Progenitor cell of endocrine pancreas (in vitro differentiated cells): ENCODE measurements at places on chromosomes 11 and 22.
A peak's percentile ranks its signal among the peaks of the same experiment; 100 is the strongest.

GRCh38 chr11:133082841-133083488 lies 449.3 kb downstream of the OPCML start:
- peak; percentile 90 for DNase-seq

- peak; percentile 91 for DNase-seq
Observed at GRCh38 chr22:39388261-39389011, 11.1 kb upstream of the TAB1 start.

GRCh38 chr11:134453441-134453840 lies 41.4 kb upstream of the B3GAT1 start:
- no peak for DNase-seq

DNA sequence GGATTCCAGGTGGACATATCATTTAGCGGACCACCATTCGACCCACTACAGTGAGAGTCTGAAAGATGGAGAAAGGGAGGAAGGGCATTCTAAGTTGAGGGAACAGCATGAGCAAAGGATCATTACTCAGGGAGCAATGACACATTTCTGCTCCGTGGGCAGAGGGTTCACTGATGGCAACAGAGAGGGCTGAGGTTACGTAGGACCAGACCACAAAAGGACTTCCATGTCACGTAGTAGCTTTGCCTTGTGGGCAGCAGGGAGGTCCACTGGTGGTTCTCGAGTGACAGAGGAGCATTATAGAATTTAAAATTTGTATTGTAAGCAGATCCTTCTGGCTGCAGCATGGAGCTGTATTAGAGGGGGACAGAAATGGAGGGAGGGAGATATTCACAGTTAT lies 109.7 kb upstream of the NAV2 start:
- no peak for DNase-seq

- DNase-seq: no peak
Observed at GRCh38 chr11:25776238-25776637, 555.7 kb upstream of the ANO3 start.

GRCh38 chr11:16981651-16982194 lies 32.5 kb downstream of the PLEKHA7 start:
- DNase-seq: peak; percentile 39

DNA sequence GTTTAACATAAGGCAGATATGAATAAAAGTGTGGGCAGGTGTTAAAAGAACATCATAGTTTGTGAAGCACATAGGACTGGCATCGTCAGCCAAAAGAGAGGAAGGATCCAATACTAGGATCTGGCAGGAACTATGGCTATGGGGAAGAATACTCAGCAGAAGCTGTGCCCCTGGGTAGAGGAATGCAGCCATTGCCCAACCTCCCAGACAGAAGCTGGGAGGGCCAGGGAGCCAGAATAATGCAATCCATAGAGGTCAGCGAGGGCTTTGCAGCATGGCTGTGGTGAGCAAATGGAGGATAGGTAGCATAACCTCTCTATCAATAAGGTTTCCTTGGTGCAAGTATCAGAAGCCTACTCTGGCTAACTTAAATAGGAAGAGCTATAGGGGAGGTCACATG lies 11.7 kb upstream of the CSTF3 start:
- no peak for DNase-seq

GRCh38 chr22:37560608-37561211 lies 430 bp downstream of the CDC42EP1 start:
- peak; percentile 46 for DNase-seq

GRCh38 chr11:45096636-45097035 lies 49.8 kb upstream of the PRDM11 start:
- DNase-seq: no peak

DNA sequence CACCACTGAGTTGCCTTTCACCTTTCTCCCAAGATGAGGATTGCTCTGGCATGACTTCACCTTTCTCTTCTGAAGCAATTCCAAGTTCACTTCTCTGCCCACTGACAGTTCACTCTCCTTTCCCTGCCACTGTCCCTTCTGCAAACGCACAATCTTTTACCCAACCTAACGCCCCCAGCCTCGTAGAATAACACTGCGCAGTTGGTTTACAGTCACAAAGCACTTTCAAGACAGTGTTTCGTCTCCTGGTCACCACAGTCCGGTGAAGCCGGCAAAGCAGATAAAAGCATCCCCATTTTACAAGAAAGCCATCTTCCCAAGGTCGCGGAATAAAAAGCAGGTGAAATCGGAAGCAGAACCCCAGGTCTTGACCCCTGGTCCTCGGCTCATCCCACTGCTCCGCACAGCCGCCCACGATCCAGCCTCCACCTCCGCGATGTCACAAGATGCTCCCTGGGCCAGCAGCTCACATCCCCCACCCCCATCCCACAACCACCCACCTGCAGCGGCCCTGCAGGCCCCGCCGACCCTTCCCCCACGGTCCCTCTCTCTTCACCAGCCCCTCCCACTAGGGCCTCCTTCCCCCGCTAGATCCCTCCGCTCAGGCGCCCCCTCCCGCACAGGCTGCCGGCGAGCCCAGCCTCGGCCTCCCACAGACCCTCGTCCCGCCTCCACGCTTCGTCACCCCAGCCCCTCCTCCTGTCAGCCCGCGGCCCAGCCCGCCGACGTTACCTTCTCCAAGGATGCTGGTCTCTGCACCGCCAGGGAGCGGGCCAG lies 585 bp downstream of the PI4KA start:
- DNase-seq: peak; percentile 85

GRCh38 chr11:20058749-20059458 lies 101.4 kb downstream of the DBX1 start:
- no peak for DNase-seq

DNA sequence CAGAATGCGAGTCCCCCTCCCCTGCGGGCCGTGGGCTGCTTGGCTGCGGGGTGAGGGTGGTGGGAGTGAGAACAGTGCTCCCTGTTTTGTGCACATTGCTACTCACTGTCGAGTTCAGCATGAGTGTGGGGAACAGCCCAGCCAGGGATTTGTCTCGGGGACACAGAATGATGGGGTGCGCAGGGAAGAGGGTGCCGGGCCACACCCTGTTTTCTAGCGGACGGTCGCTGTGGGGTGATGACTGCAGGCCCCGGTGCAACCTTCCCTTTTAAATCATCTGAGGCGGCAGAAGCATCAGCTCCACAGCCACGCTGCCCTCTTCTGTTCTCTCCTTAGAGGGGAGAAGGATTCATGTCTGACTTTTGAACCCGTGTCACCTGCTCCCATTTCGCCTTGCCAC lies 1051.2 kb downstream of the TBC1D22A start:
- DNase-seq: no peak

DNA sequence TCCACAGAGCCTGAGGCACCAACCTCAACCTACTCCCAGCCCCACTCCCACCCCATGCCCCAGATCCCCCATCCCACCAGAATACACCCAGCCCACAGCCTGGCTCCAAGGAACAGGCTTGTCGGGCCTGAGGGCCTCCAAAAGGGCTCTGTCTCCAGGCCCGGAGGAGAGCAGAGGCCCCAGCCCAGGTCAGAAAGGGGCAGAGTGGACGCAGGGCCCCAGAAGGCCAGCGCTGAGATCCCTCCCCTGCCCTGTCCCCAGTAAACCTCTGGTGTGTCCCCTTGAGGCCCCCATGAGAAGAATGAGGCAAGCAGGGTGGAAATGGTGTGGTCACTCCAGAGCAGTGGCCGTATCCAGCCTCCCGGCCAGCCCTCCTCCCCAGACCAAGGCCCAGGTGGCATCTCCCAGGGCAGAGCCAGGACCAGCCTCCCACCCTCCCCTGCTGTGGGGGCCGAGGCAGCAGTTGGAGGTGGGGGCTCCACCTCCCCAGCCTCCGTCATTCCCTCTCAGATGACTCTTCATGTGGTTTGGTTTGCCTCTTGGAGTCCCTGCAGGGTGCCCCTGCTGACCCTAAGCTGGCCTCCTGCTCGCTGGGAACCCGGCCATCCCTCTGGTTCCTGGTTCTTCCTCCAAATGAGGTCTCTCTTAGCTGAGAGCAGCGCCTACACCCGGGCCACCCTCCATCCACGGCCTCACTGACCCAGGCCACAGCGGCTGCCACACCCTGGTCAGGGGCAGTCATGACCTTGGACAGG lies 195.0 kb downstream of the IGLL1 start:
- DNase-seq: no peak

DNA sequence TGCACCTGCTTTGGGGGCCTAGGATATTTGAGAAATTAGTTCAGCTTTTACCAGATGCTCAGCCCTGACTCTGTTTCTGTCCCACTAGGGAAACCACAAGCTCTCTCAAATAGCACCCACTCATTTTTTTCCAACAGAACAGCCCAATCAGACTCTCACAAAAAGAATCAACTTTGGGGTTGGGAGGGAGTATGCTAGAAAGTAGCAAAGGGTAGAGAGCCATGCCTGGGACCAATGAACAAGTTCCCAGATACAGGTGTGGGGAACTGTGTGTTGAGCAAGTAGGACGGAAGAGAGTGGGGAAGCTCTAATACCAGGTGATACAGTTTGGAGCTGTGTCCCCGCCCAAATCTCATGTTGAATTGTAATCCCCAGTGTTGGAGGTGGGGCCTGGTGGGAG lies 41.1 kb downstream of the TRIM66 start:
- no peak for DNase-seq

DNA sequence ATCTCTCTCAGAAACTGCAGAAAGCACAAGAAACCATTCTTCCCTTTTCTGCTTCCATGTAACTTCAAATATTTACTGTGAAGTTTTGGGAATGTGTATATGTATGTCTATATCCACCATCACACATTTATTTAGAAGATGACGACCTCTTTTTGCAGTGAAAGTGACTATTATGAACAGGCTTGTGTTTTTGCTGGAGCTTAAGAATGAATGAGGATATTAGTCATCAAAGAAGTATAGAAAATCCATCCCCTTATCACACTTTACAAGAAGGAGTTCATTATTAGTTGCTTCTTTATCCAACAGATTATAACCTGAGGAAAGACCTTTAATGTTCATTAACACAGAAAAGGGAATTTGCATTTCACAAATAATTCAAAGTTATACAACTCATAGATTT lies 21.1 kb upstream of the SLC5A12 start:
- no peak for DNase-seq

GRCh38 chr22:43995798-43996169 lies 28.3 kb upstream of the PARVB start:
- no peak for DNase-seq

- DNase-seq: no peak
Observed at GRCh38 chr11:15185021-15185420, 70.3 kb downstream of the INSC start.

DNA sequence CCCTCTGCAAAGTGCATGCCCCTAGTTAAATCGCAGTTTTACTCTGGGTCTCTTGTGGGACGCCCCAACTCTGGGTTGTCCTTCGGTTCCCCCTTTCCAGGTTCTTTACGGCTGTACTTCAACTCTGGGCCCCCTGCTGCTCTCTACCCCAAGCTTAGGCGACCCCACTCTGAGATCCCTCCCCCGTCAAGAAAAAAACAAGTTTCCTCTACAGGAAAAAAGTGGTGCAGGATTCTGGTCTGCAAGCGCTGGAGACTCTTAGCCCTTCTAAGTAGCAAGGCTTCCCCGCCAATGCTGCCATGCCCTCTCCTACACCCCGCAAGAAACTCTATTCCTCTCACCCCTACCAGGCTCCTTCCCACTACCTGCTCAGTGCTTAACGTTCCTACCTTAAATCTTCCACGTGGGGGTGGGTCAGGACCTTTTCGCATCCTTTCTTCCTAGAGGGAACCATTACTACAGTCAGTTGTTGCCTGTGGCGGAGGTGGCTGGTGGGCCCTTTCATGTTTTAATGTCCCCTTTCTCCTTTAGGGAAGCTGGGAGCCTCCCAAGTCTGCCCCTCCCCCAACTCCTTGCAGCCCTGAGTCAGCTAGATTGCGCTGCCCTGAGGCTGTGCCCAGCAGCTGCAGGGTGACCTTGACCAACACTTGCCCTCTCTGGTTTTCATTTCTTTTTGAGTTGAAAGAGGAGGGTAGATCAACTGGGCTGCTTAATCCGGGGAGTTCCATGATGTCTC lies 1.4 kb downstream of the NEFH start:
- DNase-seq: no peak

DNA sequence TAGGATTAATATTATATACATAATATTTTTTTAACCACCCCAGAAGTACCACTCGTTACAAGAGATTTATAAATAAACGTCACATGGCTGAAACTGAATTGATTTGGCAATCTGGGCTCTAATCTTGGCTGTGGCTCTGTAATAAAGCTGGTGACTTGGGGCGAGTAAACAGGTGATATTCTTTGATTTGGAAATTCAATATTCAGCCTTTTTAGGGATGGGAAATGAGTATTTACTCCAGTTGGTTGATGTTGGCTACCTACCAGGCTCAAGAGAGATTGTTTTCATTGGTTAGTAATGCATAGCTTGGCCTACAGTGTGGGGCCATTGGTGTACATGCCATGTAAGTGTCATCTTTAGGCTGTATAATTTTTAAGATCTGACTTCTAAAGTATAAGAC lies 117.7 kb upstream of the SORL1-AS1 start:
- DNase-seq: no peak

GRCh38 chr11:19499026-19499669 lies 213.5 kb upstream of the NAV2 start:
- no peak for DNase-seq

DNA sequence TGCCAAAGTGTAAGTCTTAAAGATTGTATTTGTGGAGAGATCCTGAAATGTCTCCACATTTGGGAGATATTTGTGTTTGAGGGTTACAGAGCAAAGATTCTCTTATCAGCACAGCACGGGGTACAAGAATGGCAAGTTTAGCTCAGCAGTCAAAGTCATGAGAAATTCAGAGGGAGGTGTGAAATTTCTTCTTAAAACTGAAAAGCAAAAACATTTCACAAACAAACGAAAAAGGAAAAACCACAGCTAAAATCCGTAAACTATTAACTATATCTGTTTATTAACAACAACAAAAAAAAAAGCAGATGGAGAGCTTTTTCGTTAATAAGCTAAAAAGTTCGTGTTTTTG lies 40.9 kb upstream of the ETS1 start:
- DNase-seq: no peak

DNA sequence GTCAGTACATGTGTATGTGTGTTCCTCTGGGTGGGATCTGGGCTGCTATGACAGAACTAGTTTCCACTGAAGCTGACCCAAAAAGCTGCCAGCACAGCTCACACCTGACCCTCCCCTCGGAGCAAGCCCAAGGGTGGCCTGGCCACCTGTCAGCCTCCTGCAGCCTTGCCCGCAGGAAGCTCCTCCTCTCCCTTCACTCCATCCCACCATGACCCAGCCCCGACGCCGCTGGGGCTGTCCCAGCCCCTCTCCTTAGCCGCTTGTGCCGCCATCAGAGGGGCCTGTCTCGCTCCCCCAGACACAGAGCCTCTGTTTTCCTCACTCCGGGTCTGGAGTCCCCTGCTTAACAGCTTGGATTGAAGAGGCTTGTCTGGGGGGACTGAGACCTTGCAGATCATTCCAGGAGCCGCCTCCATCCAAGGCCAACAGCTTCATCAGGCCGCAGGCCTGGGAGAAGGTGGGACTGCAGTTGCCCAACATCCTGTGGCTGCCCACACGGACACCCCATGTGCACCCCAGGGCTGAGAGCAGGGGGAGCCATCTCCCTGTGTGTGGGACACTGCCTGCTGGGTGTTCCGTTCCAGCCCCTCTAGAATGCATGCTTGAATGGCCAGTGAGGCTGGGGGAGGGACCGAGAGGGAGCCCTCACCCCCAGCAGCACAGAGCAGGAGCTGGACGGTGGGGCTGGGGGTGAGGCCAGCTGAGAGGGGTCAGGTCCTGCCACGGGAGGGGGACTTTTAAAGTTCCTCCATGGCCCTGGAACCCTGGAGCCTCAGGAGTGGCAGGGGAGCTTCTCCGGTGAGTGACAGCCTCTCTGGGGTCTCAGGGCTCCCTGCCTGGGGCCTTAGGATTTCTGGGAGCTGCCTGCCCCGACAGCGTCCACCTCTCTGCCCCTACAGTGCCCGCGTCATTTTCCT lies 696 bp downstream of the MRGPRF start:
- no peak for DNase-seq
